Activated naive CD8-positive, alpha-beta T cell treated with anti-CD3 and anti-CD28 coated beads for 36 hours (primary cell): ENCODE measurements at places on chromosomes 2 and 18. TPM values are rescaled to one million over a fixed set of nuclear protein-coding genes. Genes with fewer than 3 reads are reported as not detected.

DNA sequence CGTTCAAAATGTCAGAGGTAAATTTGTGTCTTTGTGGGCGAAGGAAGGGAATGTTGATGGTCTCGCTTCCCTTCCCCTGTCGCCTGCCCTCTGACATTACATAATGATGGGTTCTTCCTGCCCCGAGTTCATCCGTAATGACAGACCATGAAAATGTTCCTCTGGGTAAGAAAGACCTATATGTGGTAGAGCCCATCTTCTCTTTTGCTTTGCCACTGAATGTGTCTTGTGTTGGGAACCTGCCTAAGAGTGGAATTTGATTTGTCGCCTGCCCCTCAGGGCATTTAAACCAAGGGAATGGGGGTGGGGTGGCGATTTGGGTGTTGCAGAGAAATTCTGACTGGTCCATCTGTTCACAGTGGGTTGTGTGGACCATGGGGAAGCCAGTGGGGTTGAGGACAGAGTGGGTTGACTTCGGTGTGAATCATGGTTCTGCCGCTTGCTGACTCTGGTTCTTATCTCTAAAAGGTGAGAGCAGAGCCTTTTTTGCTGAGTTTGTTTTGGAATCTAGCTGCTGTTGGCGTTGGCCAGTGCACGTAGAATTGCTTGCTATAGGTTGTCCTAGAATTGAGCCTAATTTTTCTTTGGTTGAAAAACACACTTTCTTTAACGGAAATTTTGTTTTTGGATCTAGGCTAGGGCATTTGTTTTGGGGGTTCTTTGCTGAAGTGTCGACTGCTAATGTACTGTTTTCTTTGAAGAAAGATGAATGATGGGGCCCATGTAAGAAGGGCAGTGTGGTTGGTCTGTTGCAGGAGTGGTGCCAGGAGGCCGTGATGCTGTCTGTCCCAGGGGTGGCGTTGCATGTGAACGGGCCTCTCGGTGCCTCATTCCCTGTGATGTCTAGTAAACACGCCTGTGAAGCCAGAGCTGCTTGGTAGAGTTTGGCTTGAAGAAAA, 1.3 kb downstream of the INPP4A start:
- no peak for DNase-seq
- H3K36me3 ChIP-seq = peaks cover 8% of the 10 kb centered on the region
- peak overlapping the region; percentile 90 for H3K4me3 ChIP-seq
- H3K4me1 ChIP-seq = peaks cover 51% of the 10 kb centered on the region

DNA sequence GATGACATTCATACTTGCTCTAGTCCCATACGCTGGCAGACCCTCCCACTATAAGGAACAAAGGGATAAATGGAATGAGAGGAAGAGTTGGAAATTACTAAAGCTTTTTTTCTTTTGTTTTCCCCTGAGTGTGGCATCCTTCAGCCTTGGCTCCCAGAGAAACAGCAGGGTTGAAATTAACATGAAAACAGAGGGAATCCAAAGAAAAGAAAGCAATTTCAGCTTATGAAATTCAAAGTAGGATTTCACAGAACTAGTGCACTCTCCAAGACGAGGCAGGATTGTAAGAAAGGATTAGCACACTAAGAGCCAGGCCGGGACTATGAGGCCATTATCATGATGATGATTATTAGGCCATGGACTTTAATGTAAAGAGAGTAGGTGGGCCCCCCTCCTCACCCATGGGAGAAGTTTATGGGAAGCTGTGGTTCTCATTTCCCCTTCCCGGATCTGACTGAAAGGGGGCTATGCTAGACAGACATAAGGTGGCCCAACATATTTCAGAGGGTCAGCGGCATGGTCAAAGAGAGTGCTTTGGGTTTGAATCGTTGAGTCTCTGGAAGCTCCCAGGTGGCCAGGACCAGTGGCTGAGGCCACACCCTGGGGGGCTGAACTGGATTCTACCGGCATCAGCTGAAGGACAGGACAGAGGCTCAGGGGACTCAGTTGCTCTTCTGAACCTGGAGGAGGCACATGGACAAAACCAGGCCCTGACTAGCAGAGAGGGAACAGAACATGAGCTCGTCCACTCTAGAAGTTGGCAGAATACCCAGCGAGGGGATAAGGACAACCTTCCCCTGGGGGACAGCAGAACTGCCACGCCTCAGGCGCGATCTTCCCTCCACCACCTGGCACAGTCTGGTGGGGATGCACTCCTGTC, 100.1 kb upstream of the ARL4C start:
- DNase-seq = no peak
- no peak overlapping the region for H3K27ac ChIP-seq
- H3K4me1 ChIP-seq = no peaks in the 10 kb centered on the region
- no peaks in the 10 kb centered on the region for H3K27me3 ChIP-seq

DNA sequence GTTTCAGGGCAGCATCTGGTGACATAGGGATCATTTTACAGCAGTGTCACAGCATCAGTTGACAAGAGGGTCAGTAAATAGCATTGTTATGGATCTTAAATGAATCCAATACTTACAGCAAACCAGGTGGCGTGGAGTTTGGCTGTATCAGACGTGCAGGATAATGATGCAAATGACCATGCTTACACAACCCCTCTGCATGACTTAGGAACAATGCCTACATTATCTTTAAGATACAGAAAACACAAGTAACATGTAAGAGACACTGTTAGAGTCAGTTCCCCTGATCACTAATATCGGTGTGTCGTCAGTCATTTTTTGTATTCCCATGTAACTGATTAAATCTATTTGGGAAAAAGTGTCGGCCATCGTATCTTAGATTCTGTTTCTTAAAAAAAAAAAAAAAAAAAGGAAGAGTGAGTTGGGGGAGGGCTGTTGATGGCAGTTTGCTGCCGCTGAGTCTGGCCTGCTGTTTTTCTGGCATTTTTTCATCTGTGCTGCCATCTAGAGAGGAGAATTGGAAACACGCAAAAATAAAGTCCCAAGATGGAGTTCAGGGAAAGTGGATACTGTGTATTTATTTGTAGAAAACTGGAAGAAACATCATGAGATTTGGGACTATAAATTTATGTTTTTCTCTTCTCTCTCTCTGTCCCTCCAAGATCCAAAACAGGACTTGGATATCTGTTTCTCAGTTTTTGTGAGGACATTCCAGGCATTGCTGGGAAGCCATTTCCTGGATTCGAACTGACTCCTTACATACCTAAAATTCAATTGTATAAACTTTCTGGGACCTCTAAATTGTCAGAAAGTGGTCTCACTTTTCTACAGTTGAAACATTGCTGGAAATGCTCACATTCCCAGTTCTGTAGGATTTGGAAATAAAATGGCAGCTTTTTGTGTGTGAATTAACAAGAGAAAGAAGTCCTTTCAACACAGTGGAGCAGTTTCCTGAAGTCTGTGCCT, 60.3 kb upstream of the AGPS start:
- H3K4me3 ChIP-seq = no peak overlapping the region
- no peaks in the 10 kb centered on the region for H3K36me3 ChIP-seq
- H3K4me1 ChIP-seq = peaks cover 10% of the 10 kb centered on the region
- H3K27ac ChIP-seq = no peak overlapping the region

DNA sequence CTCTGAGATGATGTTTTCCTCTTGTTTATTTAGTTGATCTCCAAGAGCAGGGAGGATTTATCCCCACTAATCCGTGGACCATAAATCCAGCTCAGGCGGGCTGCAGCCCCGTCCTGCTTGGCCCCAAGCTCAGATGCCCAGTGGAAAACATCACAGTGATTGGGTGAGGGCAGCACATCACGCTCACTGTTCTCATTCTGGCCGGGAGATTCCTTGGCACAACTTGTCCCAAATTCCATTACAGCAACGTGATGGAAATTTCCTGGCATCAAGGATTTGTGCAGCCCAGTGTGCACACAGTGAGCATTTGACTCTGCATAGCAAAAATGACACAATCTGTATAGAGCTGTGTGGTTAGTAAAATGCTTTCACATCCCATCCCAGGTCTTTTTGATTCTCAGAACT, 96.8 kb downstream of the VAPA start:
- H3K27ac ChIP-seq = no peak overlapping the region
- no peak overlapping the region for H3K4me3 ChIP-seq
- H3K36me3 ChIP-seq = no peaks in the 10 kb centered on the region
- DNase-seq = no peak
- H3K4me1 ChIP-seq = no peaks in the 10 kb centered on the region
- H3K27me3 ChIP-seq = no peaks in the 10 kb centered on the region

DNA sequence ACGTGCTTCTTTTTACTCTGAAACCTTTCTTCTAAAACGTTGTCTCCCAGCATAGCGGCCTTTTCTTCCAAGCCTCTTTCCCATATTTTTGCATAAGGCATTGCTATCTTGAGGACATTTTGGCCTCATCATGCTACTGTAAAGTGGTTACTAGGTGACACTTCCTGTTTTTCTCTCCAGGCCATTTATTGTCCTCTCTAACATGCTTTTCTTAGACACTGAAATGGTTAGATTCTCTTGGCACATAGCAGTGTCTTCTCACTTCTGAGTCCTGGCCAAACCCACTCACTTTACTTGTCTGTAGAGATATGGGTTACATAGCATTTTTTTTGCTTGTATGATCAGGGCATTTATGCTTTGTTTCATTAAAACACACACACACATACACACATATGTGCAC, 50.1 kb upstream of the KCNH7 start:
- H3K4me3 ChIP-seq = no peak overlapping the region
- H3K27me3 ChIP-seq = no peaks in the 10 kb centered on the region
- no peak overlapping the region for H3K27ac ChIP-seq
- DNase-seq = no peak

Gene MC5R
- not detected for total RNA-seq
